ENCODE measurements at places on chromosomes 7 and 10.
A peak's percentile ranks its signal among the peaks of the same experiment; 100 is the strongest.

DNA sequence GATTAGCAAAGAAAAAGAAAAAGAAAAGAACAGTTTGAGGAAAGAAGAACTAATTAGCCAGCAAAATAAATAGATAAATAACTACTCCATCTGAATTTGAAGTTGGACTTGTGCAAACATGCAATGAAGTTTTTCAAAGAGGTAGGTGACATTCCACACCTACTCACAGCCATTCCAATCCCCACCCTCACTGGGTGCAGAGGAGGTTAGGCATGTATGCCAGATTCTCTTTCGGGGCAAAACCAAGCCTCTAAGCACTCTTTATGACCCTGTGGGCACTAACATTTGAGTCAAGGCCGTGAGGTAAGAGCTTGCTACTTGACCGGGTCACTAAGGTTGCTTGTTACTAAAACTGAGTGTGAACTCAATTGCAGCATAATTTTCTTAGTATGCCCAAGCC is 108.4 kb upstream of the SEMA3A start:
- no peak for DNase-seq

DNA sequence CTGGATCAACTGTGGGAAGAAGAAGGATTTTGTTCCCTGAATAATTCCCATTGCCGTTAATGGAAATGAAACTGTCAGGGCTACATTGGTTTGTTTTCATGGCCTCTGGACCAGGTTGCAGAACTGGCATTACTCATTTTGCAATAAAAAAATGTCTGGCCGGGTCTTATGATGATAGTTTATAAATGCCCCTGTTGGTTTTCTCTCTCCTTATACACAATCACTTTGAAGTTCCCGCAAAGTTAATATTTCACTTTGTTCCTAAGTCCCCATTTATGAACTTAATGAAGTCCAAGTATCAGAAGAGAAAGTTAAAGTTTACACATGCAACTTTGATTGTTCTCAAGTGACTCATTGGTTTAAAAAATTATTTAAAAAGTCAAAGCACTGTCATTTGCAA is 150.7 kb upstream of the PRR15 start:
- no peak for DNase-seq

DNA sequence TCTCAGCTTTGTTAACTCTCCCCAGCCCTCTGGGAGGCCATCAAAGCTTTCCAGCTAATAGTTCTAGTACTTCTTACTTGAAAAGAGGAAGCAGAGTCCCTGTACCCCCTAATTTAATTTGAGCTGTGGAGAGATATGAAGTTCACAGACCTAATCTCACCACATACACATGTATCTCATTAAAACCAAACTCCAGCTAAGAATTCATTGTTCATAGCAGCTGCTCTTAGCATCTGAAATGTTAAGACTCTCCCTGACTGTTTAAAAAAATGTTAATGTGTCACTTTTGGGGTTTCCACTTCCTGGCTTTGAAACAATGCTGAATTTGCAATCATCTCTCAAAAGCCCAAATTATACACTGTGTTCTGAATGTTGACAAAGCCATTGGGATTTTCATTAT is 16.2 kb upstream of the MRC1 start:
- no peak for DNase-seq

DNA sequence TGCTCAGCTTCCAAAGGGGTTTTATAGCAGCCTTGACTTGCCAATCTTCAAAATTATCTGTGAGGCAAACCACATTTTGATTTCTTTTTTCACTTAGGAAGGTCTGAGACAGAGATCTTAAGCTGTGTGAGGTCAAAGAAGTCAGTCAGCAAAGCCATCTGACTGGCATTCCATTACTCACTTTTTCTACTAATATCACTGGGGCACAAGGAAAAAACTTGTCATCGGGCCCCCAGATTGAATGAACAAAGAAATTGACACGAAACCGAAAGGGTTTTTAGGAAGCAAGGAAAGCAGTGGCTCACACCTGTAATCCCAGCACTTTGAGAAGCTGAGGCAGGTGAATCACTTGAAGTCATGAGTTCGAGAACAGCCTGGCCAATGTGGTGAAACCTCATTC is 78.5 kb upstream of the FRMD4A start:
- no peak for DNase-seq

DNA sequence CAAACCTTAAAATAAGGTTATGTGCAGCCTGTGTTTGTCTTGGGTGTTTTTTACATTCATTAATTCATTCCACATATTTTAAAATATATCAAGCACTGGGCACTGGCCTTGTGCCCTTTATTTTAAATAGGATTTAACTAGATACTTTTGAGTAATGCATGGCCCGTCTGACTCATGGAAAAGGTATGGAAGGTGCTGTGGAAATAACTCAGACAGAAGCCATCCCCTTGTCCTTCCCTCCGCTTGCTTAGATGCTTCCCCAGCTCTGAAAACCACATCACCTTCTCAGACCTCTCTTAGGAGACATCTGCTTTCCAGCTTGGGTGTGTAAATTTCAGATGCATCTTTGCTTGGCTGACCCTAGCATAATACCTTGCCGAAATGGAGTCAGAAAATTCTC is 30.5 kb downstream of the SLC18A2 start:
- no peak for DNase-seq

GRCh38 chr7:131555552-131556052 is 826 bp downstream of the PODXL start:
- peak; percentile 23 for DNase-seq

- no peak for DNase-seq
These were observed 35.4 kb downstream of the TMEM120A start for GRCh38 chr7:75958802-75959543.

DNA sequence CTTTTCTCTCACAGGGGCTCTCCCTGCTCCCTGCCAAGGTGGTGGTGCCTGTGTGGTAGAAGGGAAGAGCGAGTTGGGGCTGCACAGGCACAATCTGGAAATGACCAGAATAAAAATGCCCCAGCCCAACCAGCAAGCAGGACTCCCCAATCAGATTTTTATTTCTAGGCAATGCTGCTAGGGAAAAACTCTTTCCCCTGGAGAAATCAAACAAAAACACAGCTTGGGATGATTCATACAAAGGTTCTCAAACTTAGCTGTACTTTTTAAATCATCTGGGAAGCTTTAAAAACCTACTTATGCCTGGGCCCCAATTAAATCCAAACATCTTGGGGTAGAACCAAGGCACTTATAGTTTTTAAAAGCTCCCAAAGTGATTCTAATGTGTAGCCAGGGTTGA is 243.2 kb downstream of the HTR7 start:
- DNase-seq = no peak

GRCh38 chr7:13800694-13801448 is 188.6 kb downstream of the ETV1 start:
- no peak for DNase-seq

GRCh38 chr10:89421018-89421476 is 6.7 kb downstream of the IFIT5 start:
- no peak for DNase-seq

GRCh38 chr7:7665031-7665430 is 24.5 kb downstream of the UMAD1 start:
- DNase-seq = no peak

DNA sequence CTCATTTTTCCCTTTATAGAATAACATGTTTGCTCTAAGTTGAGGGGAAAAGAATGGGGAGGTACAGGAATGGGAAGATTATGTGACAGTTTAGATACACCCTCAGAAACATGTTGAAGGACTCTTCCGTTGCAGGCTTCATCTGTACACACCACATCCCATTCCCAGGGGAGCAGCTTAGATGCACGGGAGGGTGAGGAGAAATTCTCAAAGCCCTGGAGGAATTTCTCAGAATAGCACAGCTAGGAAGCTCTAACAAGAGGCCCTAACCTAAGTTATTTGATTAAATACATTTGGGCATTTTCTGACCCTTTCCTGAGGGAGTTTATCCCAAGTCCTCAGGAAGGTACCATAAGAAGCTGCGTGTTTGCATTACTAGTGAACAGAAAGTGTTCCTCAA is 660.2 kb upstream of the IGFBP3 start:
- DNase-seq = no peak

DNA sequence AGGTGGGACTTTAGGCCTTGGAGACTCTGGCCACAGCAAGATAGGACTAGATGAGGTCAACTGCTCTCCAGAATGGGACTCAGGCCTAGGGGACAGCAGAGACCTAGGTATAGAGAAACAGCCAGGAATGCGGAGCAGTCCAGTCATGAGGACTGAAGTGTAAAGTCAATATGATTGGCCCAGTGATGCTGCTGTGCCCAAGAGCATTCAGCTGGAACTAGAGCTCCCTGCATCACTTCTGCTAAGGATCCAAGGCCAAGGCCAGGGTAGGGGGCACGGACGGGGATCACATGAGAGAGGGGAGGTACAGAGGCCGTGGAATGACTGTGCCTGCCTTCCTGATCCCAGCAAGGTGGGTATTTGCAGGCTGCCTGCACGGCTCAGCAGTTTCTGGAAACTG is 237.9 kb downstream of the FRMD4A start:
- no peak for DNase-seq

GRCh38 chr7:17994079-17994850 is 33.4 kb downstream of the PRPS1L1 start:
- no peak for DNase-seq
